ENCODE measurements at places on chromosomes 1 and 21.
A peak's percentile ranks its signal among the peaks of the same experiment; 100 is the strongest.

- DNase-seq = no peak
These were observed 126.2 kb downstream of the RASAL2 start for GRCh38 chr1:178220094-178220493.

GRCh38 chr1:55364216-55364615, 149.1 kb upstream of the USP24 start:
- DNase-seq = no peak

DNA sequence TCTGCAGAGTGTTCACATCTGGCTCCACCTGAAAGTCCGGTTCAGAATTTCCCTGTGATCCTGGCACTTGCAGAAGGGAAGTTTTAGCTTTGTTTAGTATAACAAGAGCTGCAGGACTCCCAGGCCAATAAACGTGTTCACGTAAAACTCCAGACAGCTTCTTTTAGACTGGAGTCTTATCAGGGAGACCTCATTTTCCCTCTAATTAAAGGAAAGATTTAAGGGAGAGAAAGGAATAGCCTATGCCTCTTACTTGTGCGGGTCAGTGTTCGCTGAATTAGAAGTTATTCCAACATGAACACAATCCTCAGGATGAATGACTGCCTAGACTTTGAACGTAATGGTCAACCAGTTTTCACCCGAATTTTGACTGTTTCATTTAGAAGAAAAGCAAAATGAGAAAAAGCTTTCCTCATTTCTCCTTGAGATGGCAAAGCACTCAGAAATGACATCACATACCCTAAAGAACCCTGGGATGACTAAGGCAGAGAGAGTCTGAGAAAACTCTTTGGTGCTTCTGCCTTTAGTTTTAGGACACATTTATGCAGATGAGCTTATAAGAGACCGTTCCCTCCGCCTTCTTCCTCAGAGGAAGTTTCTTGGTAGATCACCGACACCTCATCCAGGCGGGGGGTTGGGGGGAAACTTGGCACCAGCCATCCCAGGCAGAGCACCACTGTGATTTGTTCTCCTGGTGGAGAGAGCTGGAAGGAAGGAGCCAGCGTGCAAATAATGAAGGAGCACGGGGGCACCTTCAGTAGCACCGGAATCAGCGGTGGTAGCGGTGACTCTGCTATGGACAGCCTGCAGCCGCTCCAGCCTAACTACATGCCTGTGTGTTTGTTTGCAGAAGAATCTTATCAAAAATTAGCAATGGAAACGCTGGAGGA, 202.1 kb upstream of the SGIP1 start:
- no peak for DNase-seq

- no peak for DNase-seq
These were observed 307.4 kb downstream of the DISC1 start for GRCh38 chr1:231933711-231934626.

DNA sequence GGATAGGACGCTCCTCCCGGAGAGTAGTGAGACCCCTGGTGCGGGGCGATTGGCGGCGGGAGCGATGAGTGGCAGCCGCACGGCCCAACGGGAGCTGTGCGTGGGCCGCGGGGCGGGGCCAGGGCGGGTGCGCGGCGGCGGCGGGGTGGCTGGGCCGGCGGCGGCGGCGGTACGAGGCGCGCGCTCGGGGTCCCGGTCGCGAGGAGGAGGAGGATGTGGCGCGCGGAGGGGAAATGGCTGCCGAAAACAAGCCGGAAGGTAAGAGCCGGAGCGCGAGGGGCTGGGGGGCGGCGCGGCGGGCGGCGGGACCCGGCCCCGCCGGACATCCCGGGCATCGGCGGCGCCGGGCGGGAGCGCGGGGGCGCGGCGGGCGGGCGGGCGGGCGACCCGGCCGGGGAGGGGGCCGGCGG, at the start of gene CAMTA1:
TSS of gene CAMTA1 (plus strand) at position 137 of the 410 bp plus-strand sequence. CDS start at position 214, 77 bp downstream.
- peak; percentile 99 for DNase-seq

GRCh38 chr1:165896277-165896676, 68.9 kb downstream of the UCK2 start:
- no peak for DNase-seq

DNA sequence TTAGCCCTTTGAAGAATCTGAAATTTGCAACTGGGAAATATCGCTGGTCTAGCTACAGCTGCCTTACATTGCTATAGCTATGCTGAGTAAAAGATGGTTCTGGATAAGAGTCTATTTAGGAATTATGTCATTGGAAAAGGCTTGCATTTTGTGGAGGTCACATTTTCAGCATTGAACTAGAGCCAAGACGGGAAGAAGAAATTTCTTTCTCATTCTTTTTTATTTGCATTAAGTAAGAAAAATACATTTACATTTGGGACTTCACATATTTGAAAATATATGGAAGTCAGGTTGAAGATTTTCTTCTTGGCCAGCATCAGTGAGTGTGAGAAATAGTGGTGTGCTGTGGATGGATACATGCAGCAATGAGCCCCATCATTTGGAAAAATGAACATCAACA, 291.6 kb downstream of the PTBP2 start:
- DNase-seq = no peak

GRCh38 chr21:17758683-17759082, 60.5 kb downstream of the C21orf91 start:
- no peak for DNase-seq

GRCh38 chr1:165842671-165843129, 15.3 kb downstream of the UCK2 start:
- DNase-seq = no peak

DNA sequence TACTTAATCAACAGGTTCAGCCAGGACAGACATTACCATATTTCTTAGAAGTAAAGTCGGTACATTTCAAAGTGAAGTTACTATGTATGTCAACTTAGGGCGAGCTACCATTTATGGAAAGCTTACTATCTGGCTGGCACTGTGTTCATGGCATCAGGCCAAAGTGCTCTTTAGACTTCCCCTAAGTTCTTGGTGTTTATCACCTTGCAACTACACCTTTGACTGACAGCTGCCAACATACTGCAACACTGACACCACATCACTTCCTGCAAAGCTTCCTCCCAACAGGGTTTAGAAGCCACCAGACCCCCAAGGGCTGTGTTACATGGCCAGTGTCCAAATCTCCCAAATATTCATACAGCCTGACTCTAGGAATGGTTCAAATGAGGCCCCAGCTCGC, 61.0 kb downstream of the TIAM1 start:
- DNase-seq = no peak

- no peak for DNase-seq
These were observed 56.2 kb downstream of the NTNG1 start for GRCh38 chr1:107196973-107197562.

DNA sequence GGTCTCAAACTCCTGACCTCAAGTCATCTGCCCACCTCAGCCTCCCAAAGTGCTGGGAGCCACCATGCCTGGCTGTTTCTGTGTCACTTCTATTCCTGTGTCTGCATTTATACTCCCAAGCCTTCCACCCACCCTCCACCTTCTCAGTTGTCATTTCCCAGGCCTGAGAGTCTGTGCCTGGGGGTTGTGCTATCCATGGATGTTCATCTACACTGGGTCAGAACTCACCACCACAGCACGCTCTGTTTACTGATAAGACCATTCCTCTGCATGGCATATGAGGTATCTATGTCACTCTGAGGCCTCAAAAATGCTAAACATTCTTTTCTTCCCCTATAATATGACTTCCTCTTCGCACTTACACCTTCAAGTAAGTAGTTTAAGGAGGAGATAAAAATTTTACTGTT, 6.1 kb downstream of the NENF start:
- DNase-seq = no peak

DNA sequence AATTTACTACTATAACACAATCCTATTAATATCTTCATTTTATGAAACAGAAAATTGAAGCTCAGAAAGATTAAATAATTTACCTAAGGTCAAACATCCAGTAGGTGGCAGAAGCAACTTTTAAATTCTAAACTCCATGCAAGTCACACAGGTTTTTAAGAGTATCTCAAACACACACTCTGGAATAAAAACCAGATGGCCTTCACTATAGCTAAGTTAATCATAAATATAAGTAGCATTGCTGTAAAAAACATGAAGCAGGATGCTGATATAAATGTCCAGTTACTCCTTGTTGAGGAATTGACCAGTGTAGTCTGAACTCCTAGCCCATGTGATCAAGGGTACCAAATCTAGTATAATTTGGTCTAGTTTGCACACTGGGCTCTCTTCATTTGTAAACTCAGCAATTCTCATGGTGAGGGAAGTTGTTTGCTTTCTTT, 9.4 kb upstream of the FMO3 start:
- no peak for DNase-seq

- DNase-seq = no peak
These were observed 31.7 kb upstream of the CACYBP start for GRCh38 chr1:174967845-174968705.

DNA sequence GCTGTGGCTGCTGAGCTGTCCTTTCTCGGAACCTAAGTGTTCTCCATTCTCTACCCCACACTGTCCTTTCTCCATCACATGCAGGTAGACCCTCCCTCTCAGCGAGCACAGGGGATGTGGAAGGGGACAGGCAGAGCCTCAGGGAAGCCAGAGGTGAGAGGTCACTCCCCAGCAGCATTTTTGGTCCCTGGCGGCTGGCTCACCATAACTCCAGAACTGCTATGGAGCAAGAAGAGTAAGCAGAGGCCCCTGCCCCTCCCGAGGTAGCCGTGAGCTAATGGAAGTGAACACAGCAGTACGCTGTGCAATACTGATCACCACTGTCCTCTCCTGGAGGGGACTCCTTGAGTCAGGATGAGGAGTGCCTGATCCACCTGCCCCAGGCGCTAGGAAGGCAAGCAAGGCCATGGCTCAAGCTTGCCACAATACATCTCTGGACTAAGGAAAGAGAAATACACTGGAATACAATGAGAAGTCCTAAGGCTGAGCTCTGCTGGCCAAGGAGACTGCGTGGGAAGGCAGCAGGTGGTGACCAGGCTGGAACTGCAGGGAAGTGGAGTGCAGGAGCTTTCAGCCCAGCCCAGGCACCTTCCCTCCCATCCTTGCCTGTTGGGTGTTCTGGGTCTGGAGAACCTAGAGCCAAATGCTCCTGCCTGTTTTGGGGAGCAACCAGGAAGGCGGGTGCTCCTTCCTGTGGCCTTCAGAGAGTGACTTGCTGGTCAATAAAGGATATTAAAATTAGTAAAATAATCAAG, 96.2 kb downstream of the LAMC2 start:
- no peak for DNase-seq

DNA sequence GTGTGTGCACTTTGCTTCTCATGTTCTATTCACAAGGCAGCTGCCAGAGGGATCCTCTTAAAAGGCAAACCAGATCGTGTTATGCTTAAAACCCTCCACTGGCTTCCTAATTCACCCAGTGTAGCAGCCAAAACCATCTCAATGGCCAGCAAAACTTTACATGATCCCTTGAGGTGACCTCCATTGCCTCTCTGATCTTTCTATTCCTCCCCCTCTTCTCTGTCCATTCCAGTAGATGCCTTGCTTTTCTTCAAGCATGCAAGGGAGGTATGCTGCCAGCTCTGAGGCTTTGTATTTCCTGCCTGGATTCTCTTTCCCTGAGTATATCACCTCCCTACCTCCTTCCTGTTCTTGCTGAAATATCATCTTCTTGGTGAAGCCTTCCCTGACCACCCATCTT, 93.2 kb upstream of the KCNK2 start:
- no peak for DNase-seq

GRCh38 chr1:195278644-195279043, 1329.6 kb downstream of the KCNT2 start:
- no peak for DNase-seq

DNA sequence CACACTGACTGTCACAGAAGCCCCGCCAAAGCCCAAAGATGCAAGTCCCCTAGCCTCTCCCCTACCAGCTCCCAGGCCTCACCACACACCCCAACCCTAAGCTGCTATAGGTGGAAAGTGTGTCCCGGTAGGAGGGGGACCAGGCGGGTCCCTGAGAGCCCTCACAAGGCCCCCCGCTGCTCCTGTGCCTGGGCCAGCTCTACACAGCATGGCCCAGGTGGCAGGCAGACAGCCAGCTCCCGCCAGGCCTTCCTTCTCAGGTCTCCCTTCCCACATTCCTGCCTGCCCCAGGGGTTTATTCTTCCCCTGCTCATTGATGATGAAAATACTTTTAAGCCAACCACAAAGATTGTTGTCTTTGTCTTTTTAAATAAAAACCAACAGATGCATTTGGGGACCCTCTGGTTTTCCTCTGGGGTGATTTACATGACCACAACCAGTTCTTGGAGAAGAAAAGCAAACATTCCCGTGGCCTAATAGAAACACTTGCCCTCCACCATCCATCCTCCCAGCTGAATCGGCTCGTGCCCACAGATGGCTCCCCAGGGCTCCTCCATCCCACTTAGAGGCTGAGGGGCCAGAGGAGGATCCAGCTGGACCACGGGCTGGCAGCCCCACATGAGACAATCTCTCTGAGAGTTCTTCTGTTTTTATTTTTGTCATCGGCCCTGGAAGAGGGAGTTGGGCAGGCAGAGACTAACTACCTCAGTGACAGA, 93.1 kb downstream of the DMRTB1 start:
- DNase-seq = no peak

- DNase-seq = no peak
These were observed 64.4 kb downstream of the CDC7 start for GRCh38 chr1:91564888-91565701.

DNA sequence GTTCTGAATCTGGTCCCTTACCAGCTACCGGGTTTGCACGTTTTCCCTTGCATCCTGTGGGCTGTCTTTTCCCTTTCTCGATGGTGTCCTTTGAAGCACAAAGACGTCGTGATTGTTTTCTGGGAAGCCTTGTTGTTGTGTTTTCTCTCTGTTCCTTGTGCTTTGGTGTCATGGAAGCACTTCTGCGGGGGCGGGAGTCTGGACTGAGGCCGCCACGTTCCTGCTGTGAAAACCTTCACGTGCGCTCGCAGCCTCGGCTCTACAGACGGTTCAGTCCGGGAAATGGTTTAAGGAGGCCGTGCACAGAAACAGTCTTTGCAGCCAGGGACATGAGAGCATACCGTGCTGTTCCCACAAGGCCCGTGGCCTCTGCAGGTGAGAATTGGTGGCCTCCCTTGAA, 68.5 kb downstream of the SKI start:
- no peak for DNase-seq

GRCh38 chr1:22234476-22235030, 91.7 kb upstream of the WNT4 start:
- no peak for DNase-seq

DNA sequence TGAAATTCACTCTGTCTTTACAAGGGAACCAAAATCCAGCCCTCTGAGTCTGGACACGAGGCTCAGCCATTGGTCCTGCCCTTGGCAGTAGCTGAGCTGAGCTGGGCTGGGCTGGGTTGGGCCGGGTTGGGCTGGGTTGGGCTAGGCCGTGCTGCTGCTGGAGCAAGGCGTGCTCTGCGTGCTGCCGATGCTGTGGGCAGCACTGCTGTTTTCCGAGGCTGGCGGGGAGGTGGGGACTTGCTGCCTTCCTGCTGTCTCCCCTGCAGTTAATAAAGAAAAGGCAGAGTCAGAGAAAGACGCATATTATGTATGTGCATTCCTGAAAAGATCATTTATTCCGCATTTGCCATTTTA, 182.9 kb downstream of the CDC7 start:
- no peak for DNase-seq

DNA sequence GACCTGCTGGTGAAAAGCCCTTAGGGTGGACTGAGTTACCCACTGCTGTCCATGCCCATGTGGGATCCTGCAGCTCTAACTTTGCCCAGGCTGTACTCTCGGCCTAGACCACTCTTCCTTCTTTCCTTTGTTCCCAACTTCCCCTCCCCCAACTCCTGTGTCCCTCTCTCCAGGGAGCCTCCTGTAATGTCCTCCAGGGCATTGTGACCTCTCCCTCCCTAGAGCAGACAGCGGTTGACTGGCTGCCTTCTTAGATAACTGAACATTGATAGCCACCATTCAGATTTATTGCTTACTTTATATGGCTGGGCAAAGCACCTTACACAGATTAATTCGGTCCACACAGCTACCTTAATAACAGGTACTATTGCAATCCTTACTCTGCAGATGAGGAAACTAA, 5.0 kb downstream of the RUNX1 start:
- DNase-seq = no peak
